ENCODE measurements at places on chromosomes 1 and 21. TPM values are rescaled to one million over a fixed set of nuclear protein-coding genes. Genes with fewer than 3 reads are reported as not detected.

GRCh38 chr1:79322511-79323027, 316.0 kb upstream of the ADGRL4 start:
- H3K4me3 ChIP-seq = no peak overlapping the region
- H3K36me3 ChIP-seq = no peaks in the 10 kb centered on the region
- no peaks in the 10 kb centered on the region for H3K4me1 ChIP-seq
- no peak for DNase-seq
- no peak overlapping the region for H3K27ac ChIP-seq

- no peaks in the 10 kb centered on the region for H3K4me1 ChIP-seq
- H3K27me3 ChIP-seq = no peaks in the 10 kb centered on the region
- no peak overlapping the region for H3K4me3 ChIP-seq
- no peaks in the 10 kb centered on the region for H3K36me3 ChIP-seq
Measured at GRCh38 chr1:201216395-201217085, 25.9 kb downstream of the IGFN1 start.

- peak; percentile 50 for DNase-seq
- H3K36me3 ChIP-seq = no peaks in the 10 kb centered on the region
Measured at GRCh38 chr1:154403261-154403943, 1.7 kb upstream of the IL6R start.

Gene OR6N1
- total RNA-seq = not detected

Gene YRDC
- 13.3 TPM for total RNA-seq

DNA sequence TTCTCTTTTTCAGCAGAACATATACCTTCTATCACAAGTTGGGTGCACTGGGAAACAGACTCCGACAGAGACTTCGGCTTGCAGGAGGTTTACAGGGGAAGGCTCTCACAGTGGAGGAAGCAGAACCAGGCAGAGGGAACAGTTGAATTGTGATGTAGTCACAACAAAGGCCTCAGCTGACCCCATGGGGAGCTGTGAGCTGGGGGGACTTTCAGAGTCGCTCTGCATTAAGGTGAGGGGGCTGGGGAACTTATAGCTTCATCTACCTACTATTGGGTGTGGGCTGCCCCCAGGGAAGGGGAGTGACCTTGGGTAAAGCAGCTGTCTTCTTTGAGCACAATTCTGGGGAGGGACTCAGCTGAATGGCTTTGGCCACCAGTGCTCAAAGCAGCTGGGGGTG, 94.9 kb upstream of the POU3F1 start:
- H3K27ac ChIP-seq = no peak overlapping the region
- peaks cover 65% of the 10 kb centered on the region for H3K27me3 ChIP-seq
- no peak overlapping the region for H3K4me3 ChIP-seq
- H3K4me1 ChIP-seq = no peaks in the 10 kb centered on the region
- no peaks in the 10 kb centered on the region for H3K36me3 ChIP-seq

Gene CRABP2
- total RNA-seq = 0.68 TPM

Gene PDZK1
- total RNA-seq = 0.30 TPM

Gene AIRE
- total RNA-seq = not detected

Gene BRINP3
- not detected for total RNA-seq
